GF-D8 (cell line): ENCODE measurements at places on chromosomes 3 and 15.
A peak's percentile ranks its signal among the peaks of the same experiment; 100 is the strongest.

DNA sequence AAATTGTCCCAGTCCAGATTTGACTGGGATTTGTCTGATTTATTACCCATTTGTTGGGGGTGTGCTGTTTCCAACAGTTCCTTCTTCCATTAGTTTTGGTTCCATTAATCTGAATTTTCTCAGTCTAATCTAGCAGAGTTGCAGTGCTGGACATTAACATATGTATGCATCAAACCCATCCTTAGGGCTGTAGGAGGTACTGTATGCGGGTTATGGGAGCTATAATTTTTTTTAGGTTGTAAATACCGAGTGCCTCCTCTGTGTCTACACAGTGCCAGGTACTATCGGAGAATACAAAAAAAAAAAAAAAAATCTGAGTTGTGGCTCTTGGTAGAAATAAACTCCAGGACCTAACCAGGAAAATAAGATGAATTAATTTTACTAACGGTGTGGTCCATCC is 133.8 kb downstream of the LIPC start:
- no peak for DNase-seq

GRCh38 chr3:187759601-187760000 is 14.3 kb upstream of the BCL6 start:
- no peak for DNase-seq

- no peak for DNase-seq
These were observed 33.2 kb upstream of the SECISBP2L start for GRCh38 chr15:49079340-49080039.

DNA sequence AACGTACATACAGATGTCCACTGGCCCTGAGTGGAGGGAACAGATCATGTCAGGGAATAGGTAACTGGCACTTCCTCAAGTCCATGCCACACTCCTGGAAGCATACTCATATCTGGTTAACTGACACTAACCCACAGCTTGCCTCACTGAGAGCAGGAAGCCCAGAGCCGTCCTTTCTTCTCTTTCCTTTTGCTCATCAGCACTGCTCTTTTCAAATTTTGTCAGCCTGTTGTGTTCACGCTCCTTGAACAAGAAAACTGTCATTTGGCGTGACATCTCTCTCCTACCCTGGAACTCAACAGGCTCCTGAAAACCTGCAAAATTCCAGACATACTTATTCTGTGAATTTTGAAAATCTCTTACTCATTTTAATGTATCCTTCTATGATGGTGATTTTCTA is 360.2 kb downstream of the MAGI1 start:
- no peak for DNase-seq

GRCh38 chr3:55180161-55180560 is 252.3 kb upstream of the LRTM1 start:
- DNase-seq: no peak

DNA sequence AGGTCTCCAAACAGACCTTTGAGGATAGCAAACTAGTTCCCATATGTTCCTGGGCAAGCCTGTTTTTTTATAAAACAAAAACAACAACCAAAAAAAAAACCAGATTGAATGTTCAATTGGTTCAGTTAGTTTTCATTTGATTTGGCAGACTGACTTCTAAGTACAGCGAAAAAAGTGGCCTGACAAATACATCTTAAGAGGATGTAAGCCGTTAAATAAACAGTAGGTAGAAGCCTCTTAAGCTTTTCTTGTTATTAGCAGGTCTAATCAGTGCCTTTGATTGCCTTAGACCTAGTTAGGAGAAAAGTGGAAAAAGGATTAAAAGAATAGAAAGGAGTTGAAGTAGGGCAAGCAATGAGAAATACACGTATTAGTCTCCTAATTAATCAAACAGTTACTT is 13.2 kb downstream of the TSC22D2 start:
- no peak for DNase-seq

- no peak for DNase-seq
These were observed 4.4 kb downstream of the DALRD3 start for GRCh38 chr3:49013738-49014660.

DNA sequence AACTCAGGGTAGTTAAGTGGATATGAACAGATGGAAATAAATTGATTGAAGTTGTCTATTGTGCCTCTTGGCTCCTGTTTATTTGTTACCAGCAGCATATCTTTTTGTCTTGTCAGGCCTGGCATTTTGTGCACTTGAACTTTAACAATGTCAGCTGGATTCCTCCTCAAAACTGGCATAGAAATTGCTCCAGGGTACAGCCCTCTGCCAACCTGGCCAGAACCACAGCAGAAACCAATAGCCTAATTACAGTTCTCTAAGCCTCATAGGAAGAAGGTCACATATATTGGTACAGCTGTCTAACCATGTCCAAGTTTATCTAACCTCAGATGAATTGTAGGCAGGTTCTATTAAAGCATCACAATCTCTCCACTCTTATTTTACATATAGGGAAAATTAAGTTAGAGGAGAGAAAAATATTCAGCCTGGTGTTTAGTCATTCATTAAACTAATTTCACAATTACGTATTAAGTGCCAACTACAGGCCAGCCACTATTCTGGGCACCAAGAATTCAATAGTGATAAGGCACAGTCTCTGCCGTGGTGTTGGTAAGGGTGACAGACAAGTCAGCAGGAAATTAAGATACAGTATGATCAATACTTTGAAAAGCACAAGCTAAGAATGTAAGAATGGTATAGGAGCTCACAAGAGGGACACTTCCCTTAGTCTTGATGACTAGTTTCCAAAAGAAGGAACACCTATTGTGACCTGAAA is 452.9 kb upstream of the NECTIN3 start:
- no peak for DNase-seq

DNA sequence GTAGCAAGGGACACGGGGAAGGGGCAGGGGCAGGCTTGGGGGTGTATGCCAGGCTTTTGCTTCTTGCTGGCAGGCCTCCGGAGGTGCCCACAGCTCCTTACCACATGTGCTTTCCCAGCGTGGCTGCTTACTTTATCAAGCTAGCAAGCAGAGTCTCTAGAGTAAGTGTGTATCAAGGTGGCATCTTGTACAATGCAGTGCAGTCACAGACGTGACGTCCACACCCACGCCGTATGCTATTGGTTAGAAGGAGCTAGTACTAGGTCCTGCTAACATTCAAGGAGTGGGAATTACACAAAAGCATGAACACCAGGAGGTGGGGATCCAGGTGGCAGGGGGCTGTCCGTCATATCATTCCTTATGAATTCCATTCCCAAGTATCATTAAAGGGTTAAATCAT is 15.3 kb upstream of the AGBL1 start:
- DNase-seq: no peak

GRCh38 chr3:40585381-40586016 is 60.7 kb downstream of the ZNF621 start:
- no peak for DNase-seq

GRCh38 chr15:31296646-31297574 is 29.7 kb upstream of the KLF13 start:
- no peak for DNase-seq

DNA sequence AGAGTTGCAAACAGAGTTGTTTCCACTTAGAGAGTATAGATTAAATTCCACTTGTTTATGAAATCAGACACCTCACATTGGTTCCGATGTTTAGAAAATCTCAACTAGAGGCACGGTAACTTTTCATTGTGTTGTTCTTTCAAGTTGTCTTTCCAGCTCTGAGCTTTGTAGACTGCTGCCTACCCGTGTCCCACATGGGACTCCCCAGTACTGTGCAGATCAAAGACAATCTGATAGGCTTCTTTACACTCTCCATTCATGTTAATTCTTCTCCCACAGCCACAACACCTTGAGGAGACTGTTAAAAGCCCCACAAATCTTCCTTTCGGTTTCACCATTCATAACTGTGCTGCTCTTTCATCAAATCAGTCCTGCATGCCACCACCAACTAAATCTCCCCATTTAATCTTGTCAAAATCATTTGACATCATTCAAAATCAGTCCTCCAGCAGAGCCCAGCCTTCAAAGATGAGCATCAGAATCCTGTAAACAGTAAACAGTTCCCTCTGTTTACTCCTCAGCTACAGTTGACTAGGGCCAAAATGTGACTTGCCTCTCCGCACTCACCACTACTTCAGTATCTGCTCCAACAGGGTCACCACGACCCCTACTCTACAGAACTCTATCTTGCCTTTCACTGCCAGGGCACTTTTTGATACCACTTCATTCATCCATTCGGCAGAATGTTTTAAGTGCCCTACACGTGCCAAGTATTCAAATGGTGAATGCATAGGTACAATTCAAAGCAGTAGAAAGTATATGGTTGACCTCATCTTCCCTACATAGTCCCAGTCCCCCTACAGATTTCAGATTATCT is 8.3 kb downstream of the ANXA2 start:
- DNase-seq: no peak

- no peak for DNase-seq
These were observed 158.2 kb downstream of the NTRK3 start for GRCh38 chr15:88098361-88098760.

- no peak for DNase-seq
These were observed 887.4 kb downstream of the FHIT start for GRCh38 chr3:60363817-60364216.

DNA sequence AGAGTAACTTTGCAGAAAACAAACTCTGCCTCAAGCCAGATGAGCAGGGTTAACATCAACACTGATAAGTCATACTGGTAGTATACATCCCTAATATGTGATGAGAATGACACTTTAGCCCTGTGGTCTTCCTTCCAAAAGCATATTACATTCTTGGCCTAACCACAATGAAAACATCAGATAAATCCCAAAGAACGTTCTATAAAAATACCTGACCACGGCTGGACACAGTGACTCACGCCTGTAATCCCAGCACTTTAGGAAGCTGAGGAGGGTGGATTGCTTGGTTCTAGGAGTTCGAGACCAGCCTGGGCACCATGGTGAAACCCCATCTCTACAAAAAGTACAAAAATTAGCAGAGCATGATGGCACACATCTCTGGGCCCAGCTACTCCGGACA is 4.7 kb downstream of the TMCC1 start:
- DNase-seq: no peak

DNA sequence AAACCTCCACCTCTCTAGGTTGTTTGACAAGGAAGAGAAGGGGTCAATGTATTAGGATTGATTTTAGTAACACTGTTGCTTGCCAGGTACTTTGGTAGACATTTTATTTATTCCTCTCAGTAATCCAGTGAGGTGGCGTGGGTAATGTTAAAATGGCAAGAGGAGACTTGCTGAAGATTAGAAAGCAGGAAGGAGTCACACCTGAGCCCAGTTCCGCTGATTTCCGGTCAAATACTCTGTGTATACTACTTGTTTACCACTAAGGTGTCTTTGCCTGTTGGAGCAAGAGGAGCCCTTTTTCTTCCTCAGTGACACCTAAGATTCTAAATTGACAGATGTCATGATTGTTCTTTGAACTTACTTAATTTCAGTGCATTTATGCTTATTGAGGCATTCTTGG is 1.7 kb downstream of the OXNAD1 start:
- DNase-seq: no peak

GRCh38 chr3:172074032-172074431 is 34.7 kb downstream of the FNDC3B start:
- peak; percentile 48 for DNase-seq

DNA sequence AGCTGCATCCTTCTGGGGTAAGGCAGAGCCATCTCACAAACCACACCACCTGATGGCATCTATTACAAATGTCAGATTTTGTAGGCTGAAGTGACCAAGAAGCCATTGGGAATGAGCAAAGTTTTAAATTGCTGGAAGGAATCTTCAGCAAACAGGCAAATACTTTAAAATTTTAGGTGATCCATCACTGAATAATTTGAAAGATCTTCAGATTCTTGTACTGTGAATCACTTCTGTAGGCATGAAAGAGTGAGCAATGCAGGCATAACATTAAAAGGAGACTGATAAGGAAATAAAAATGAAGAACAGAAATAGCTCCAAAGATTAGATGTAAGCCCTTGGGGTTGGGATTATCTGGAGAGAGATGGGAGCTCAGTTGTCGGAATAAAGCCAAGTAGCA is 36.0 kb upstream of the ALDH1L1 start:
- no peak for DNase-seq

DNA sequence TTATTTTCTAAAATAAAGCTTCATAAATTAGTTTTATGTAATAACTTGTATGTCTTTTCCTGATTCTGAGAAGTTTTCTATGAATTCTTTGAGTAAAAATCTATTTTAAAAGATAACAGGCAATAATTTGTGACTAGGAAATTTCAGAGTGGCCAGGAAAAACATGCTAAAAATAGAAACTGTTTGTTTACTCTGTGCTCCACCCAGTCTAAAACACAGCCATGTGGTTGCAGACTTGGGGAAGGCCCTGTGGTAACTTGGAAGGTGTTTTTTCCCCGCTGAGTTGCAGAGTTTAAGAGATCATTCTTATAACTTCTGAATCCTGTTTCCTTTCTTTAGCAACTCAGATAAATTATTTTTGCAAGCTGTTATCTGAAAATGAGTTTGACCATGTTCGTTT is 21.9 kb downstream of the PLCL2 start:
- DNase-seq: no peak
